Activated naive CD8-positive, alpha-beta T cell treated with anti-CD3 and anti-CD28 coated beads, Interleukin-2, amount 10 ng/mL, durations not matched to agents 7 days and 5 days (primary cell): ENCODE measurements at places on chromosomes 11 and 22.

GRCh38 chr11:3857628-3858027 lies 2.2 kb downstream of the STIM1 start:
- no peak for DNase-seq

DNA sequence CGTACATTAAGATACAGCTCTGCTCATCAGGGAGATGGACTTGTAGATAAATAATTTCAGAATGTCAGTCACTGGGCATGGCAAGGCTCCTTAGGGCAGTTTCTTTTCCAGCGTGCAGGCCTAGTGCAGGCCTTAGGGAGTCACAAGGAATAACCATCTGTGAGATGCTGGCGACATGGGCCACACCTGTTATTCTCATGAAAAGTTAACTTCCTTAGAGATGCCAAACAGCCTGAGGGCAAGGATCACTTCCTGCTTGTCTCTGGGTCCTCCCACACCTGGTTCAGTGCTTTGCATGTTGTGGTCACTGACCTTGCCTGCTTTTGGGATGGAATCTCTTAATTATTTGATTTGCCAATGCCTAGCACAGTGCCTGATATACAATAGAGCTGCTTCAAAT lies 70.6 kb downstream of the ST3GAL4 start:
- DNase-seq: no peak

- DNase-seq: no peak
These were observed 2.2 kb downstream of the RAB30 start for GRCh38 chr11:83069441-83070043.

GRCh38 chr11:57432714-57433163 lies 5.8 kb upstream of the SLC43A3 start:
- DNase-seq: no peak

DNA sequence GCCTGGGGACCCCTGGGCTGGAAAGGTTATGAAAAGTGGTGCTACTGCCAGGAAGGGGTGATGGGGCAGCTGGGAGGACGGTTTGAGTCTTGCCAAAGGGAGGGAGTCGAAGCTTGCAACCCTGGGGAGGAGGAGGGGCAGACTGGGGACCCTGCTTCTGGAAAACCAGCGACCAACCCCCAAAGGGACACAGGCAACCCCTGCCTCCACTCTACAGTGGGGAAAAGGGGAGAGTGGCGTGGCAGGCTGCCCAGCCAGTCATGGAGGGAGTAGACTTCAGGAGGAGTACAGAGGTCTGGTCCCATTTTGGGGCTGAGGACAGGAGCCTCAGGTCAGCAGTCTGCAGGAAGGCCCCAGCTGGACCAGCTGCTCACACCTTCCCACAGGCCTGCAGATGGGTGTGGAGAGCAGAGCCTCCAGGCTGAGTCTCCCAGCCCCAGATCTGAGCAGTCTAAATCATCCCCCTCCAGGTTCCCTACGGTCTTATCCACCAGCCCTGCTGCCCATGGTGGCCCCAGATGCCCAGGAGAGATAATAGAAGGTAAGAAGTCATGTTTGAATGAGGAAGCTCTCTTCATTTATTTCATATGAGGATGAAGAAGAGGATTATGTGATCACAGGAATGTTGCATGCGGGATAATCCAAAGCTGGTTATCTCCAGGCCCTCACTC lies 3.3 kb downstream of the DDT start:
- no peak for DNase-seq

GRCh38 chr11:102449651-102450570 lies 2.7 kb downstream of the TMEM123 start:
- DNase-seq: no peak

DNA sequence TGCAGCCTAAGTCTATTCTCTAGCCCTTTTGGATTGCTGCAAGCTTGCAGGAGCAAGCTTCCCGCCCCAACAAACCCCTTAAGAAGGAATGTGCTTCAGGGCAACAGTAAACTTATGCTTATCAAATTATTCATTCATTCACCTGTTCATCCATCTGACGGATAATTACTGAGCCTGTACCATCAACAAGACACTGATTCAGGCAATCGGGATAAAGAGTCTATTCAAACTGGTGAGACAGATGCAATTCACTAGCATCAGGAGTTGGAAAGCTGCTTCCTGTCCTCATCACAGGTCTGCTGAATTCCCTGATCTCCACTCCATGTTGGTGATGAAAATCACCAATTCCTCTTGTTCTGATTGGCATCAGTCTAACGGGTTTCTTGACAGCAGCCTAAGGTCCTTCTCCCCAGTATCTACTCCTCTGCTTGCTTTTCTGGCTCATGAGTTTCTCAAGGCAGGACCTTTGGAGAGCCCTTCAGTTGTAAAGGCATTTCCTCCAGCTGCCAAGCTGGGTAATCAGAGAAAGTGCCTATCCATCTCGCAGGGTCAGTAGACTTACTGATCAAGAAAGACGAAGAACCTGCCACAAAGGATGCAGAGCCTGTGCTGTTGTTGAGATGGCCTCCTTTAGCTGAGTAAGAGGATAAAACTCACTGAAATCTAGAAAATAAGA lies 429.0 kb upstream of the SYN3 start:
- DNase-seq: no peak

- DNase-seq: no peak
These were observed 43.8 kb downstream of the BMAL1 start for GRCh38 chr11:13321431-13321830.

DNA sequence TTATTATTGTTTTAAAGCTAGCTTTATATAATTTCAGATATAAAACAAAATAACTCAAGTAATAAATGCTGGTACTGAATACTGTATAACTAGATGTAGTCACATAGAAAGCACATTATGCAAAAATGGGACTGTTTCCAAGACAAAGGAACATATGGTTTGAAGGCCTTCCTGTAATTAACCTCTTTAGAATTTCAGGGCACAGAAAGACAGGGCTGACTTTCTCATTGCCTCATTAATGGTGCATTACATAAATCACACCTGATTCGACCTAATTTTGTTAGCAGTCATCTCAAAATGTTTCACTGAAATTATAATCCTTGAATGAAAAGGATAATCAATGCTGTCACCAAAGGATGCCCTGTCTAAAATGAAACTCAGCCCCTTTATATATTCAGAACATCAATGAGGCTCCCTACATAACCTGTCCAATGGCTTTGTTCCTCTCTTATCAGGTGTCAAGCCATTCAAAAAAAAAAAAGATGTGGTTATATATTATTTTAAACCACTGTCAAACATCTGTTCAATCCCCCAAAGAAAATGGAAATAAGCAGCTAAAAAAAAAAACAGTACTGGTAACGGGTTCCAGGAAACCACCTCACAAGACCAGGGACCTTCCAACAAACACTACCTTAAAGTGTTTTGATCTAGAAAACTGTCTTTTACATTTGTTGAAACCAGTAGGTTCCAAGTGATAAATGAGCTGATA lies 77.4 kb downstream of the FAM168A start:
- no peak for DNase-seq

GRCh38 chr11:45161252-45162063 lies 15.0 kb downstream of the PRDM11 start:
- DNase-seq: no peak

DNA sequence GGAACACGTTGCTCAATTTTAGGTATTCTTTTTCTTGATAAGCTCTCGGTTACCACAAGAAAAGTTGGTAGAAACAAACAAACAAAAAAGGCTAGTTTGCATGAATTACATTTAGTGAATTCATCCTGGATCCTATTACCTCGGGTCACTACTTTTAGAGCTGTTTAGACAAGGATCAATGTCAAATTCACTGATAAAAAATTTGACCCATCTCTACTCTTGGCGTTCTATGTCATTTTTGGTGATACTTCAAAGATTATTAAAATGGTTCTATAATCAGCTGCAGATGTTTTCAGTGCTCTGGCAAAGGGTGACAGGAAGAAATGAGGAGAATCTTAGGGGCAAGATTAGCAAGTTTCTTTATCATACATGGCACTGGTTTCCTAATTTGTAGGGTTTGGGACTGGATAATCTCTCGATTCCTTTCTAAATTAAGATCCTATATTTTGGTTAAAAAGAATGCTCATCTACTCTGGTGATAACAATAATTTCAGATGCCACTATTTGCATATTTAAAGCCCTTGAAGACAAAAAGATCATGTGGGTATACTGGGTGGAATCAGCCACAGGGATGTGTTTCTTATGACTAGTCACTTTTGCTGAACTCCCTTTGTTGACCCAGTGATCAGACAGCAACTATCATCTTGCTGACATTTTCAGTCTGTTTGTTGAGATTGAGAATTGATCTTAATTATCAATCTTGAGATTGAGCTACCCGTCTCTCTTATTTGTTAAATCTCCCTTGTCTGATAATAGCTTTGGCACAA lies 442.9 kb downstream of the AASDHPPT start:
- DNase-seq: no peak

DNA sequence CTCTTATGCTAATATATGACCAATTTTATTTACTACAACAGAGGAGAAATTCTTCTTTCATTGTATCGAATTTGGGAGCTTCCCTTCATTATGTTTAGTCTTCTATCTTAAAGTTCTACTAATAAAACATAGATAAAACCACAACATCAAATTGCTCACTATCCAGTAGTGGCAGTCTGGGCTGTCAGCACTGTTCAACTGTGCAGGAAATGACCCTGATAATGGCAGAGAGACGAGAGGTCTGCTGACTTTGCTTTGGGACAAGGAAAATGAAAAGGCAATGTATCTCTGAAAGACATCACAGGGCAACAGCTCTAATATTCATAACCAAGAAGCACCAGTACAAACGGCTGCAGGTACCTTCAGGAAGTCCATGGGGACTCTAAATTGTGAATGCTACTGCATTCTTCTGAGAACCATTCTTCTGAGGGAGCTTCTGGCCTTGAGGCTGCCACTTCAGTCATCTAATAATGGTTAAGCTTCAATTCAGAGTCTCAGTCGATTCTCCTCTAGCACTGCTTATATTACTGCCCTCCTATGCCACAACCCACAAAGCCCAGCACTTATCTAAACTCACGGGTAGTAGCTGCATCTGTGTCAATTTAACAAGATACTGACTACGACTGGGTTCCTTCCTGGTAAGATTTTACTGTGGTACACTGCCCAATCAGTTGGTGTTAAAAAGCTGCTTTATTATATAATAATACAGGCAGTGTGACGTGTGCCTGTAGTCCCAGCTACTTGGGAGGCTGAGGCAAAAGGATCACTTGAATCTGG lies 44.2 kb downstream of the CKAP5 start:
- DNase-seq: no peak

DNA sequence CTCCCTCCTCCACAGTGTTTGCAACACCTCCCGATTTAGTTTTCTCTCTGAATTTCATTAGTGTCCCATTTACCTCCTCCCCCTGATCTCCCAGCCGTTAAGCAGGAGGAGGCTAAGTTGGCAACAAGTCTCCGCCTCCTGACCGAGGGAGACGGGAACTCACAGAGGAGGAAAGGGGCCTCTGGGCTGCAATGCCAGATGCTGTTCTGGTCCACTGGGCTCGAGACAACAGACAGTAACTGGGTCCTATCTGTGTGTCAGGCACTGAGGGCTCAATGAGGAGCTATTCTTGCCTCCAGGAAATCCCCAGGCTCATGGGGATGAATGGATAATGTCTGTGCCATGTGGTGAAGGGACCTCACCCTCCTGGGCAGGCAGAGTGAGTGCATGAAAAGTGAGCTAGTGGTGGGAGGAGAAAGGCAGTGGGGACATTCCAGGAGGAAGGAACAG lies 228.1 kb downstream of the TENM4 start:
- no peak for DNase-seq

GRCh38 chr11:41498726-41499125 lies 39.3 kb upstream of the LRRC4C start:
- DNase-seq: no peak

DNA sequence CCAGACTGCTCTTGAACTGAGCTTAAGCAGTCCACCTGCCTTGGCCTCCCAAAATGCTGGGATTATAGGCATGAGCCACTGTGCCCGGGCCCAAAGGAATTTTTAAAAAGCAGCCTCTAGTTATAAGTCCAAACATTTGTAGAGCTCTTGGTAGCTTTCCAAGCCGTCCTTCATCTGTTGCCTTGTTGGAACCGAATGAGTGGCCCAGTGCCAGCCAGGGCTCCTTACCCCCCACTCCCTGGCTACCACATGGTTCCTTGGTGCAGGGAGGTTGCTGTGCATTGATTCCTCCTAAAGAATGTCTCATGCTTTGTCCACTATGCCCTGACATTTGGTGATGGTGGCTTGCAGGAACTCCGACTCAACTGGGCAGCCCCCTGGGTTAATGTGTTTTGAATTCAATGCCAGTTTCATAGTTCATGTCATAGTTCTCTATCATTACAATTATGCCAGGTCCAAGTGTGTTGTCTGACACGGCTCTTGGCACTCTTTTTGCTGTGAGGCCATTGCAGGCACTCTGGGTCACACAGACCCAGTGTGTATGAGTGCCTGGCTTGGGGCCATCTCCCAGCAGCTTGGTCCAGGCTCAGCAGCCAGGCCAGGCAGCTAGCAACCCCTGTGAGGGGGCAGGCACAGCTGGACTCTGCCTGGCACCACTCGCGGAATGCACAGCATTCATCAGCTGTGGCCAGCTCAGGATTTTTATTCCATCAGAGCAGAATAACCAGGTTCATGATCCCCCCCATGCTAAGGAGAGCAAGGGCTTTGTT lies 13.3 kb upstream of the MICALL1 start:
- DNase-seq: no peak

DNA sequence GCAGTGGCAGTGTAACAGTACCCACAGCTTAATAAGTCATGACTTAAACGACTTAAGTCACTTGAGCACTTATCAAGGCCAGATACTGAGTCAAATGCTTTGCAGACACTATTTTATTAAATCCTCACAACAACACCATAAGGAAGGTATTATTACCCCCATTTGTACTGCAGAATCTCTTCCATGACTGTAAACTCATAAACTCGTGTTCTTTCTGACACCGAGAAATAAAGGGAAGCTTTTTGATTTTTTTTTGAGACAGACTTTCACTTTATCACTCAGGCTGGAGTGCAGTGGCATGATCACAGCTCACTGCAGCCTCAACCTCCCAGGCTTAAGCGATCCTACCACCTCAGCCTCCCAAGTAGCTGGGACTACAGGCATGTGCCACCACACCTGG lies 103.8 kb downstream of the ABTB2 start:
- DNase-seq: no peak

DNA sequence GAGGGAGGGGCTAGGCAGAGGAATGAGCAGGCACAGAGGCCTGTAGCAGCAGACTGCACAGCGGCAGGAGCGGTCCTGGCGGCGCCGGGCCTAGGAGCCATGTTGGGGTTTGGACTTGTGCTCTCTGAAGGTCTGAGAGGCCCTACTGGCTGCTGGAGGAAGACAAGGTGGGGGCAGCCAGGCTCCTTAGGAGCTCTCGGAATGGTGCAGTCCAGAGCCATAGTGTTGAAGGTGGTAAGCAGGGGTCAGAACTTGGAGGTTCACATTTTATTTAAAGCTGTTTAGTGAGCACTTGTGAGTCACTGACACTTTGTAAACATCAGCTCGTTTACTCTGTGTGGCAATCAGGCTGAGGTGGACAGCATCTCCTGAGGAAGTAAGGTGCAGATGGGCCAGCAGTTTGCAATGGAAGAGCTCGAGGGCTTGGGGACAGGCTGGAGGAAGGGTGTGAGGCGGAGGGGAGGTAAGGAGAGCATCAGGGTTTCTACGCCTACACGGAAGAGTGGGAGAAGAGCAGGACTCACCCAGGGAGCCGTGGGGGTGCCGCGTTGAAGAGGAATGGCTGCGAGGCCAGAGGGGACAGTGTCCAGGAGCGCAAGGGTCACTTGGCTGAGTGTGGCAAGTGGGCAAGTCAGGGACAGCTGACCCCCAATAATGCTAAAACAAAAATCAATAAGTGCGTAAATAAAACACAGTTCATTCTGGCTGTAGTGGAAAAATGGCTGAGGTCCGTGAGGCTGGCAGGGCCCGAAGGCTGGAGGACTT lies 10.0 kb upstream of the TMEM191C start:
- no peak for DNase-seq

GRCh38 chr11:95768521-95768920 lies 21.1 kb downstream of the FAM76B start:
- no peak for DNase-seq

GRCh38 chr11:110948112-110948511 lies 235.9 kb upstream of the ARHGAP20 start:
- DNase-seq: no peak
